ENCODE measurements at places on chromosomes 5 and 9.
A peak's percentile ranks its signal among the peaks of the same experiment; 100 is the strongest.

GRCh38 chr5:42993516-42994245 is 46.4 kb downstream of the ANXA2R start:
- no peak for DNase-seq

- DNase-seq = peak; percentile 11
These were observed 49.1 kb downstream of the HOMER1 start for GRCh38 chr5:79464695-79465332.

- no peak for DNase-seq
These were observed 136.7 kb downstream of the MPDZ start for GRCh38 chr9:13142776-13143175.

GRCh38 chr9:87567001-87567400 is 69.3 kb downstream of the DAPK1 start:
- no peak for DNase-seq

- DNase-seq = no peak
These were observed 276.8 kb downstream of the ADAMTS6 start for GRCh38 chr5:65204966-65205365.

Measured in Caco-2 (cell line).